ENCODE measurements at places on chromosomes 3 and 15.

DNA sequence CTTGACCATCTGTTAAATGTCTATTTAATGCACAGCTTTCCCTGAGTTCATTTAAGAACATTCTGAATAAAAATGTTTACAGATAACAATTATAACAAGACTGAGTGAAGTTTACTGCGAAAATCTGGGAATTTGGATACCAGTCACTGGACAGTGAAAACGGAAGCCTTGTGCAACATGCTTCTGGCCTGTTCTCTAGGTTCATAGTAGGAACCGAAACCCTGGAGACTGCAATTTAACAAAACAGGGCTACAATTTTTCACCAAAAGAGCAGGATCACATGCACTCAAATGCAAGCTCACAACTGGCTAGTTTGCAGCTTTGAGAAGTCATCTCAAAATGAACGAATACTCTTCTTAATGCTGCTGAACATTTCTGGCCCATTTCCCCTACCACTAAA is 435.9 kb downstream of the NR2F2 start:
- DNase-seq = no peak

GRCh38 chr3:16888785-16889607 is 4.2 kb downstream of the PLCL2 start:
- no peak for DNase-seq

DNA sequence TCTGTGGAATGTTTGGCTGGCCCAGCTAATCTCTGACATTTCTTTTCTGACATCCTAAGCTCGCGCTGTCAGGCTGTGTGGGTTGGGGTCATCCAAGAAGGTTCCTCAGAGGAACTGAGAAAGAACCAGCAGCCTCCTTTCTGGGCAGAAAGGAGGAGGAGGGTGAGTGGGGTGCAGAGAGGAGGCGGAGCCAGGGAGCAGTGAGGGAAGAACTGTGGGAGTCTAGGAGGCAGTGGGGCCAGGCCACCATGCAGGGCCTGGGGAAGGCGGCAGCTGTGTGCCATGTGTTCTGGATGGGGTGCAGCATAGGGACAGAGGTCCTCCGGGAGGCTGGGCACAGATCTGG is 5.3 kb downstream of the SEMA7A start:
- no peak for DNase-seq

GRCh38 chr3:43180027-43180426 is 74.1 kb upstream of the POMGNT2 start:
- peak; percentile 37 for DNase-seq

DNA sequence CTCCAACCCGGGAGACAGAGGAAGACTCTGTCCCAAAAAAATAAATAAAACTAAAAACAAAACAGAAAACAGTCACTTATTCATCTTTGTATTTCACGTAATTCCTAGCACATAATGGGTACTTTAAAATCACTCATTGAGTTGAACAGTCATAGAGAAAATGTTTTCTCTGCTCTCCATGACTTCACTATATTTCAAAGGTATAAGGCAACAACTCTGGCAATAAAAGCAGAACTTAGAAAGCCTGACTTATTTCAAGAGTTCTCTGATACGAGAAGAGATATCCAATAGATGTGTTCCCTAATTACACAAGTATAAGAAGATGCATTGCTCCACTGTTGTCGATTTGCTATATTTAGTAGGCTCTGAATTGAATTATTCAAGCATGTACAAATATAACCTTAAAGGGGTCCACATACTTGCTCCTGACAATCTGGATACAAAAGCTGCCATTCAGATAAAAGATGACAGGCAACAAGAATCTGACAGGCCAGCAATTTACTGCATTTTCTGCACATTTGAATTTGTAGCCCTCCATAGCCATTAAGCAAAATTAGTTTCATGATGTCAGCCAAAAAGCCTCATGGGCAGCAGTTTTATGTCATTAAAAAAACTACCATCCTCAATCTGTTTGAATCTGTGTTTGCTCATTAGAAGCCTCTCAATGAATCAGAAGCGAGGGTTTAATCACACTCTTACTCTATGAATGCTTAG is 47.9 kb downstream of the PEAK1 start:
- DNase-seq = no peak

DNA sequence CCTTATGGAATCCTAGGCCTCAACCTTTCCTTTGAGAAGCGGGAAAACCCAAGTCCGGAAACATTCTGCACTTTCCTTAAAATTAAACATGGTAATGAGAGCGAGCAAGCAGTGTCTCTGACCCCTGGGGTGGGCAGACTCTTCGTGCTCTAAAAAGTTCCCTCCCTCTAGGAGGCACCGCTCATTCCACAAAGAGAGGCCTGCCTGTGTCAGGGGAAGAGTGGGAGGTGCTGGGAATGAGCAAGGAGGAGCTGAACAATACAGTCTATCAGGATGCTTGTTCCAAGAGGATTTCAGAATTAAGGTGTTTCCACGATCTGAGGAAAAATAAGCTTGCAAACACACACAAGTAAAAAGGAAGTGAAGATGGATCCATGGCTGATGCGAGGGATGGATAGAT is 6.0 kb upstream of the RLBP1 start:
- DNase-seq = no peak
